ENCODE measurements at places on chromosomes 1 and 21. TPM values are rescaled to one million over a fixed set of nuclear protein-coding genes. Genes with fewer than 3 reads are reported as not detected.

- H3K27ac ChIP-seq, result no peak overlapping the region
- no peak overlapping the region for H3K4me3 ChIP-seq
- H3K4me1 ChIP-seq, result no peaks in the 10 kb centered on the region
- no peaks in the 10 kb centered on the region for H3K27me3 ChIP-seq
- no peak for DNase-seq
Measured at GRCh38 chr1:20202166-20202565, 15.8 kb upstream of the PLA2G2C start.

DNA sequence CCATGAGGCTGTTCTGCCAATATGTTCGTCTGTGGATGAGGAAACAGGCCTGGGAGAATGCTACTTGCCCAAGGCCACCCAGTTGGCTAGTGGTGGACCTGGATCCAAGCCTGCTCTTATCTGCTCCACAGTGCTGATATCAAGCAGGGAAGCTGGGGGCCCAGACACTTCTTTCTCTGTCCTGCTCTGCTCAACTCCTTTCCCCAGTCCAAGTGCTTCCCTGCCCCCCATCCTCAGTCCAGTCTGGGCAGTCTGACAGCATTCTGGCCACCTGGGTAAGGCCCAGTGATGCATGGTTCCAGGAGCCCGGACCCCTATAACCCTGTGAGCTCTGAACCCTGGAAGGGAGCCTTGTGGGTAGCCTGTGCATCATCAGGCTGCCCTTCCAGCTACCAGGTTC, 4.2 kb upstream of the PAQR7 start:
- no peaks in the 10 kb centered on the region for H3K27me3 ChIP-seq
- no peak overlapping the region for H3K27ac ChIP-seq
- H3K4me3 ChIP-seq, result no peak overlapping the region
- H3K4me1 ChIP-seq, result no peaks in the 10 kb centered on the region
- no peaks in the 10 kb centered on the region for H3K36me3 ChIP-seq

Gene FABP3
- total RNA-seq, result 7.9 TPM

DNA sequence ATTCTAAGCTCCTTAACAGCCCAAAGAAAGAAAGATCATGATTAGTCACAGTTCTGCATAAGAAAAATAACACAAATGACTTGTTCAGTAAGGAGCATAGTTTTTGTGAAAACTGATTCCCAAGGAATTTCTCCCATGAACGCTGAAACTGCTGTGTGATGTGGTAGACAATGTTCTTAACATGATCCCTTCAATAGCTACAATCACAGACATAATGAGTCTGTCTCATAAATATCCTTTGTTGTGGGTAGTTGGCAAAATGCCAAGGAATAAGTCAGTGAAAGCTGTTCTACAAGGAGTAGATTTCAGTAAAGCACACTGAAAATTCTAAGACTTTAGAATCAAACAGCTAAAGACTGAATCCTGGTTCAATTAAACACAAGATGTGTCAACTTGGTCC, 404.8 kb downstream of the HLX start:
- no peak for DNase-seq
- no peaks in the 10 kb centered on the region for H3K27me3 ChIP-seq
- H3K4me3 ChIP-seq, result no peak overlapping the region

Gene ABCA4
- 3.5 TPM for total RNA-seq

DNA sequence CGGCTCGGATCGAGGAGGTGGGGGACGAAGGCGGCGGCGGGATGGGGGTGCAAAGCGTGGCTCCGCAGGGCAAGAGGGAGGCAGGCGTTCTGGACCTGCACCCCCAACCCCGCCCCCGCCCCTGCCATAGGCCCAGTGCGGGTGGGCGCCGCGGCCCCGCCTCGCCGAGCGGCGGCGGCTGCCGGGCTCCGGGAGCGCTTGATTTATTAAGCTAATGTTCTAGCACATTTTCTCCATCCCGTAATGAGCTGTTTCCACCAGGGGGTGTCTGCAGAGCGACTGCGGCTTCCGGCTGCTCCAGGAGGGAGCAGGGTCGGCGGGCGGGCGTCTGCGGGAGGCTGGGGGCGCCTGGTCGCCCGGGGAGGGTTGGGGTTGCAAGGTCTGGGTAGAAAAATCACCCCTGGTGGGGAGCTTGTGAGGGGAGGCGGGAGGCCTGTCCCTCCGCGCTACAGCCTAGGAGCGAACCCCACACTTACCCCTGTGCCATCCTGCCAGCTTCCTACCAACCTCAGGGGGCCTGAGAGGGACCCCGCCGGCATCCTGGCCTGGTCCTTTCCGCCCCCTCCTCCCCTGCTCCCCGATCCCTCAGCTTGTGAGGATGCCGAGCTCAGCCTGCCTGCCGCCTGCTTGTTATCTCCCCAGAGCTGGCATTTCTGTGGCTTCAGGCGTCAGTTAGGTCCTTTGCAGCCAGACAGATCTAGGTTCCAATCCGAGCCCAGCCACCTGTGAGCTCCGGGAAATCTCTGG, 48.5 kb upstream of the ACOT11 start:
- no peak for DNase-seq
- no peaks in the 10 kb centered on the region for H3K36me3 ChIP-seq
- peak overlapping the region; percentile 50 for H3K4me3 ChIP-seq
- H3K27ac ChIP-seq, result no peak overlapping the region
- H3K4me1 ChIP-seq, result peaks cover 6% of the 10 kb centered on the region
- no peaks in the 10 kb centered on the region for H3K27me3 ChIP-seq

DNA sequence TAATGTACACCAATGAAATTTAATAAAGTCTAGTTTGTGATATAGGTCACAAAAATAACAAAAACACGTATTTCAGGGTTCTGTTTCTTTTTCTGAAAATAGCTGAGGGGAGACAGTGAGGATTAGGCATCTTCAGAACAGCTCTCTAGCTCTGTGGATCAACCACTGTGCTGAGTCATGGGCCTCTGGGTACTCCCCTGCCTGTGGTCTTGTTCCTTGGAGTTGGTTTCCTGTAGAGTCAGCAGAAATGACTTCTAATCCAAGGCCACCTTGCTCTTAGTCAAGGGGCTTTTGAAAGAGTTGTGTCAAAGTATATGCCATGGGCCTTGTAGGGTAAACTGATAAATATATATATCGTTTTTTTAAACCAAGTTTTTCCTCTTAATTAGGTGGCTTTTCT, 141.8 kb upstream of the ZRANB2 start:
- H3K27ac ChIP-seq, result no peak overlapping the region
- DNase-seq, result no peak
- H3K4me1 ChIP-seq, result no peaks in the 10 kb centered on the region
- H3K4me3 ChIP-seq, result no peak overlapping the region

Gene RNU1-1
- total RNA-seq, result under 0.01 TPM

Gene RNF186
- 0.44 TPM for total RNA-seq

- no peaks in the 10 kb centered on the region for H3K27me3 ChIP-seq
- no peaks in the 10 kb centered on the region for H3K36me3 ChIP-seq
- H3K27ac ChIP-seq, result no peak overlapping the region
- peak; percentile 33 for DNase-seq
- no peaks in the 10 kb centered on the region for H3K4me1 ChIP-seq
- H3K4me3 ChIP-seq, result no peak overlapping the region
Measured at GRCh38 chr1:27666294-27666693, 5.7 kb downstream of the IFI6 start.

DNA sequence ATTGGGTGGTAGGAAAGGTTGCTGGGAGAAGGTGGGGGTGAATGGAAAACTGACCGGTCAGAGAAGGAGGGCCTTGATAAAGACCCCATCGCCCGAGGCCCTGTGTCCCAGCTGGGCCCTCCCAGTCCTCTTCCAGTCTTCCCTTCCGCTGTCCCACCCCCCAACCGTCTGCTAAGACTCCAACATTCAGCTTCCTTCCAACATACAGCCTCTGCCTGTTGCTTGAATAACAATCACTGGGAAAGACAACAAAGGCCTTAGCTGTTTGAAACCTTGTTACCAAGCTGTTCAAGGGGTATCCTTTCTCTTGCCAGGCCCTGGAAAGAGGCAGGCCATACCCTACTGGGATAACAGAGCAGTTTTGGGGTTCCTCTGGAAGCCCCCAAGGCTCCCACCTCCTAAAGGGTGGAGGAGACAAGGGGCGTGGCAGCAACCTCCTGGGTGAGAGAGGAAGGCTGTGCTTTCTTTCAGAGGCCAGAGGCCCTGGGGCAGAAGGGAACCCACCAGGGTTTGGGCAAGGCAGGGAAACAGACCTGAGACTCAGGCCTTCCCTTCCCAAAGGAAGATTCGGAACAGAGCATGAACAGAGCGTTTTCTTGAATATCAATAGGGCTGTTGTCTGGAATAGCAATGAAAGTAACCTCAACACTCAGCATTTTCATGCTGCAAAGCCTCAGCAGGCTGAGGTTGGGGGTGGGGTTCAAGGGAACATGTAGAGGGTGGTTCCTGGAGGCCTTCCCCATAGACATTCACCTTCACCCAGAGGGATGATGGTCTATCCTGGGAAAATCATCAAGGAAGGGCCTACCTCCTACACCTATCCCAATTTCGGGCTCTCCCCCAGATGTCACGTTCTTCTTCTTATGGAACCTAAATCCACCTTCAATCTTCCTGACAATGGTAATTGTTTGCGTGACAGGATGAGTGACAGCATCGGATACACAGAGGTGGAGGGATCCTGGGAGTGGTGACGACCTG, 4.1 kb downstream of the ETNK2 start:
- H3K4me3 ChIP-seq, result no peak overlapping the region
- H3K36me3 ChIP-seq, result no peaks in the 10 kb centered on the region
- H3K27me3 ChIP-seq, result no peaks in the 10 kb centered on the region
- DNase-seq, result no peak
- peaks cover 16% of the 10 kb centered on the region for H3K4me1 ChIP-seq

GRCh38 chr1:186957314-186957713, 128.6 kb downstream of the PLA2G4A start:
- no peaks in the 10 kb centered on the region for H3K27me3 ChIP-seq
- H3K27ac ChIP-seq, result no peak overlapping the region
- no peaks in the 10 kb centered on the region for H3K36me3 ChIP-seq
- DNase-seq, result no peak
- H3K4me1 ChIP-seq, result no peaks in the 10 kb centered on the region

DNA sequence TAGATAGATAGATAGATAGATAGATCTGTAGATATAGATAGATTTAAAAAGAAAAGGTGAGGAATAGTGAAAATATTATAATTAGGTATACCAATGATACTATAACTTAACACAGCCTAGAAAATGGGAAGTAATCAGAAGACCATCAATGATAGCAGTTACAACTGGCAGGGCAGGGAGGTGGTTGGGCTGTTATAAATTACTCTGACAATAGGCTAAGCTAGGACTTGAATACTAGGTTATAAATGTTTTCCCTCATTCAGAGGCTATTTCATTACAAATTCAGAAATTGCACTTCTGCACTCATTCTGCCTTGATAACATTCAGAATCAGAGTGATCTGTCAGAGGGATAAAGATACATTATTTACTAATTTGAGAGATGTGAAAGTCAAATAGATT, 273.4 kb upstream of the PLD5 start:
- DNase-seq, result no peak
- no peaks in the 10 kb centered on the region for H3K27me3 ChIP-seq
- H3K27ac ChIP-seq, result no peak overlapping the region

DNA sequence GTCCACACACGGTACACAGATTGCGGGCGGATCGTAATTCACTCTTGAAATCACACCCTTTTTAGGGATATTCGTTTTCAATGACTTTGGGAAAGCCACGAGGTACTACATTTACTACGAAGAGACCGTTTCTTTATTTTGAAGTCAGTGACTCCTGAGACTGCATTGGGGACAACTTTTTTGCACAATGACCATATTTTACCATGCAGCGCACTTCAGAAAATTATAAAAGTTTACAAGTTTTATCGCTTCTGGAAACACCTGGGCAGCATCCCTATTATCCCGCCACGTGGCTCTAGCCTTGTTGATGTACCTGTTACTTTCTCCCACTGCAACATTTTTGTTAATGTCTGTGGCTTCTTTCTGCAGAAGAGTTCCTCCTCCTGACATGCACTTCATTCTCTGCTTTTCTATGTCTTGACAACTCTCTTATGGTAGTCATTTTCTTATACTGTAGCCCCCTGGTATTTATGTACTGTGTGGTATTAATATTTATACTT, 1.3 kb upstream of the AKT3 start:
- no peaks in the 10 kb centered on the region for H3K4me1 ChIP-seq
- H3K27ac ChIP-seq, result peak overlapping the region; percentile 95
- no peaks in the 10 kb centered on the region for H3K36me3 ChIP-seq

- no peak overlapping the region for H3K27ac ChIP-seq
- no peak for DNase-seq
- H3K36me3 ChIP-seq, result no peaks in the 10 kb centered on the region
- no peaks in the 10 kb centered on the region for H3K27me3 ChIP-seq
- H3K4me1 ChIP-seq, result no peaks in the 10 kb centered on the region
- no peak overlapping the region for H3K4me3 ChIP-seq
Measured at GRCh38 chr21:34092262-34092921, 19.0 kb downstream of the MRPS6 start.

GRCh38 chr1:219126377-219126776, 47.3 kb upstream of the LYPLAL1 start:
- H3K4me1 ChIP-seq, result no peaks in the 10 kb centered on the region
- no peak overlapping the region for H3K27ac ChIP-seq
- DNase-seq, result no peak
- H3K36me3 ChIP-seq, result no peaks in the 10 kb centered on the region
- no peaks in the 10 kb centered on the region for H3K27me3 ChIP-seq

- DNase-seq, result no peak
- no peaks in the 10 kb centered on the region for H3K4me1 ChIP-seq
- H3K27me3 ChIP-seq, result peaks cover 21% of the 10 kb centered on the region
- H3K27ac ChIP-seq, result no peak overlapping the region
- H3K36me3 ChIP-seq, result no peaks in the 10 kb centered on the region
- H3K4me3 ChIP-seq, result no peak overlapping the region
Measured at GRCh38 chr1:2472109-2472508, 4.0 kb upstream of the PLCH2 start.

Gene CLDN14
- not detected for total RNA-seq

Gene GNAT2
- total RNA-seq, result not detected

Gene NHLH1
- 0.15 TPM for total RNA-seq

Gene SPATA1
- 1.0 TPM for total RNA-seq

Gene CRP
- total RNA-seq, result 0.33 TPM

GRCh38 chr1:212147581-212148033, 112.1 kb downstream of the DTL start:
- H3K27me3 ChIP-seq, result no peaks in the 10 kb centered on the region
- H3K36me3 ChIP-seq, result no peaks in the 10 kb centered on the region
- H3K4me3 ChIP-seq, result no peak overlapping the region
- peak overlapping the region; percentile 27 for H3K27ac ChIP-seq

Gene KRTAP19-1
- total RNA-seq, result not detected

Gene MCOLN3
- 3.2 TPM for total RNA-seq

DNA sequence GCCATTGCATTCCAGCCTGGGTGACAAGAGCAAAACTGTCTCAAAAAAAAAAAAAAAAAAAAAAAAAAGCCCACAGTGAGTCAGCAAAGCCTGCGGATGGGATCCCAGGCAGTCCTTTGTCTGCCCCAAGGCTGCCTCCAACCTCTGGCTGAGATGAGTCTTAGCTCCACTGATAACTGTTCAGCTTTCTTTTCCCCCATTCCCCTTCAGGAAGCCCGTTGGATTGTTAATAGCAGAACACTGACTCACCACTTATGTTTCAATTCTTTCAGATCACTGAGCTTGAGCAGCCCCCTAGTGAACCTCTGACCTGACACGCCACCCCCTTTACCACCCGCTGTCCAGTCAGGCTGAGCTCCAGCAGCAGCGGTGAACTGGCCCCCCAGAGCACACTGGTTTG, 57.5 kb downstream of the ERG start:
- no peak overlapping the region for H3K27ac ChIP-seq
- H3K4me3 ChIP-seq, result no peak overlapping the region
- no peaks in the 10 kb centered on the region for H3K27me3 ChIP-seq
- no peaks in the 10 kb centered on the region for H3K36me3 ChIP-seq
- H3K4me1 ChIP-seq, result no peaks in the 10 kb centered on the region
